ENCODE measurements at places on chromosomes 13 and 19.
A peak's percentile ranks its signal among the peaks of the same experiment; 100 is the strongest.

DNA sequence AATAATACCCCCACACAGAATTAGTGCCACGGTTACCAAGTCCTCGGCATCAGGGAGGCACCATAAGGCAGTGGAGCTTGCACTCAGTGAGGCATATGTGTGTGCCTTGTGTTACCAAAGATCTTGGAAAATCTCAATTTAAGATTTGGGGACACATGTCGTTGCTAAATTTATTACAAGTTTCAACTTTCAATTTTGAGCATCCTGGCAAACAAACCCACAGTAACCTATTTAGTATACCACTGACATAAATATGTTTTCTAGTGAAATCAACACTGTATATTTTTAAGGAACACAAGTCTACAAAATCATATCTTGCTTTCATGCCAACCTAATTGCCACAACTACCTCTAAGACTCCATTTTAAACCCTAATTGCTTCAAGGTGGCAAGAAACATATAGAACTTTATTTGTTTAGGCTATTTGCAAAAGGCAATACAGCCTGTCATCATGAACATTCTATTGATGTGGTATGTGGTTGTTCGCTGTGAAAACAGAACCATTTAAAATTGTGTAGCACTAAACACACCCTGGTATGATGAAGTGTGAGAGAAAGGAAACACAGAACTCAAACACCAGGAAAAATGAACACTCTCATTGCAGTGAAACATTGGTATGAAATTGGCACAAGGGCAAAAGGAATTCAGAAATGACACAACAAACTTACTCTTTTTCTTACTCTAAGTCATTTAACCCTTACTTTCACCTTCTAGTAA is 531.1 kb downstream of the IRS2 start:
- DNase-seq: no peak

DNA sequence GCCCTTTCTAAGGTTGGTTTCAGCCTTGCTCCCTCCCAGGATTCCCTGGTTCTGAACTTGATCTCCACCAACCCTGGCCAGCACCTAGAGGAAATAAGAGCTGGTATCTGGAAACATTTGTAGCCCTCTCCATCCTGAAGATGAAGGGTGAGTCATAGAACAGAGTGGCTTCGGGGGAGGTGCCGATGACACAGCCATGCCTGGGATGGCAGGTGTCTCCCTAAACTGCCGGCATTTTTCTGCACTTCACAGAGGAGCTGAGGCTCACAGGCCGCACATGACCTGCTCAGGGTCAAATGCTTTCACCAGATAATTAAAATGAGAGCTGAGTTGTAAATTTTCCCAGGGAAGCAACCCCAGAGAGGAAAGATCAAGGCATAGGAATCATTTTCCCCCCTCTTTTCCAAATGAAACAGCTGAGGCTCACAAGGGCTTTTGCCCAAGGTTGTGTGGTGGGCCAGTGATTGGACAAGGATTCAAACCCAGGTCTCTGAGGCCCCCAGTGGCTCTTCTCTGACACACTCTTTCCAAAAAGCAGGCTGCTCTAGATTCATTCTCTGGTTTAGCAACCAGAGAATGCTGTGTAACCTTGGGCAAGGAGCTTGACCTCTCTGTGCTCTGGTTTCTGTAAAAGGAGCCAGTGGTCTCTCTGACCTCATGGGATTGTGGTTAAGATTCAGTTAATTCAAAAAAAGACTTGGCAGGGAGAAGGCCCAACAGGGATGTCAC is 1.2 kb upstream of the SLC25A42 start:
- DNase-seq: no peak

DNA sequence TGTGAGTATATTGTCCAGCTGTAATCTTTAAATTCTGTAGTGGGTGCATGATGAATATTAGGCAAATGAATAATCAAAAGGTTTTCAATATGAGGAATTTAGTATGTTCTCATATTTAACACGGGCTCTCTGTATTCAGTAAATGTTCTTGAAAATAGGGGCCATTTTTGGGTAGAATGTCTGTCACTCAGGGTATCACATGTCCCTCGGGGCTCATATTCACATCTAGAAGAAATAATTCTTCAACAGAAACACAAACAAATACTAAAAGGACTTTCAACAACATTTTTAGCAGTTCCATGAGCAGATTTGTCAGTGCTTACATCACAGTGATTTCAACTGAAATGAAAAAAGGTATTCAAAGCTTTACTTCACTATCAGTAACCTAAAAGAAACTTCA is 1388.4 kb upstream of the MIR17HG start:
- DNase-seq: no peak

GRCh38 chr13:29713839-29714238 is 118.4 kb upstream of the SLC7A1 start:
- peak; percentile 23 for DNase-seq

DNA sequence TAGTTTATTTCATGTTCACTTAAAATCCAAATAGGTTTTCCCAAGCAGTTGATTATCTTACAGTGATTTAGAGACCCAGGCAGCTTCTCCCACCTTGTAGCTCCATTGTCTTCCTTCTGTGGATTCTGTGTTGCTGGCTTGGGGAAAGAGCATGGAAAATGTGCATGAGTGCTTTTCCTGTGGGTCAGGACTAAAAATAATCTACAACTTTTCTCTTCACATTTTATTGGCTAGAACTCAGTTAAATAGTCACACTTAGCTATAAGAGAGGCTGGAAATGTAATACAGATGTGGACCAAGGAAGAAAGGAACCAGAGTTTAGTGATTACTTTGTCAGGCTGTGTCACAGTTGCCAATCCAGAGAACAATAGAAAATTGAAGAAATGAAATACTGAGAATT is 198.8 kb downstream of the NBEA start:
- no peak for DNase-seq

GRCh38 chr19:43505941-43506340 is 1.4 kb upstream of the PHLDB3 start:
- no peak for DNase-seq

GRCh38 chr19:12664406-12665280 is 1.9 kb downstream of the MAN2B1 start:
- no peak for DNase-seq

- DNase-seq: no peak
Measured at GRCh38 chr13:71685072-71685471, 181.9 kb downstream of the DACH1 start.

DNA sequence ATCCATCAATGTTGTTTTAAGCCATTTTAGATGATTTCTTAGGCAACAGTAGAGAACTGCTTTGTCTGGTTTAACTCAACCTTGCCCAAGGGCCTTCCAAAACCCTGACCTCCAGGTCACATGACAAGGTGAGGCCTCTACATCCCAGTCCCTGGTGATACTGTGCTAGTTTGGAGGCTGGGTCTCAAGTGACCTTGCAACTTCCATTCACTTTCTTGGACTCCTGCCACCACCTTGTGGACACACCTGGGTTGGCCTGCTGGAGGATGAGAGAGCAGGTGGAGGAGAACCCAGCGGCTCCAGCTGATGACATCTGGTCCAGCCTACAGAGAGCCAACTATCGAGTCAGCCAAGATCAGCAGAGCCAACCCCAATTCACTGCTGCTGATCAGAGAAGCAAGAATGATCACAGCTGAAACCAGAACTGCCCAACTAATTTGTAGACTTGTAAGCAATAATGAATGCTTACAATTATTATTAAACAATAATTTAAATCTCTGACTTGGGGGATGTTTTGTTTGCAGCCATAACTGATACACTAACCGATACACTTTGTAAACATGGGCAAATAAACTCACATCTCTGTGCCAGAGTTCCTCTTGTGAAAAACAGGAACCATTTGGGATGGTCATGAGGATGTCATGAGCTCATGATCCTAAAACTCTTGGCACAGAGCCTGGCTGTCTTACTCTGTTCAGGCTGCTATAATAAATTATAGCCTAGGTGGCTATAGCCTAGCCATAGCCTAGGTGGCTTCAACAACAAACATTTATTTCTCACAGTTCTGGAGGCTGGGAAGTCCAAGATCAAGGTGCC is 11.5 kb downstream of the FAM187B start:
- peak; percentile 93 for DNase-seq

GRCh38 chr13:77492982-77493381 is 42.5 kb upstream of the SCEL start:
- peak; percentile 42 for DNase-seq

DNA sequence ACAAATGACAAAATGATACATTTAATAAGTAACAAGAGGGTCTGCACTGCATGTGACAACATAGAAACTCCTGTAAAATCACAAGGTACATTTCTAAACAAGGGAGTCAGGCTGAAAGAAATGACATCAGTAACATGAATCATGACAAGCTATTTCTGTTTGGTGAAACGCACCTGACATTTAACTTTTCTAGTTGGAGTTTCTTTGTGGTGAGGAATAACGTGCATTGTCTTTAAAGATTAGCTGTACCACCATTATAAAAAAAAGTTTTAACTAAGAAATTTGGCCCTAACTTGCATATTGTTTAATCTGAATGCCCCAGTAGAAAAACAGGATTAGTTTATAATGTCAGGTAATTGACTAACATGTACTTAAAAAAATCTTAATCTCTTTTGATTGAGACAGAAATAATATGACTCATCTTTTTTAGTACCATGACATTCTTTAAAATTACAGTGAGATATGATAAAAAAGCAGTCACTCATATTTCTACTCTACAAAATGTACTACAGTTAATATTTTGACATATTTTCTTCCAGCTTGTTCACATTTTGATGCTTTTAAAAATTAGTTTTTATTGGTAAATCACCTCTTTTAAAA is 418.2 kb downstream of the KLF12 start:
- DNase-seq: no peak

DNA sequence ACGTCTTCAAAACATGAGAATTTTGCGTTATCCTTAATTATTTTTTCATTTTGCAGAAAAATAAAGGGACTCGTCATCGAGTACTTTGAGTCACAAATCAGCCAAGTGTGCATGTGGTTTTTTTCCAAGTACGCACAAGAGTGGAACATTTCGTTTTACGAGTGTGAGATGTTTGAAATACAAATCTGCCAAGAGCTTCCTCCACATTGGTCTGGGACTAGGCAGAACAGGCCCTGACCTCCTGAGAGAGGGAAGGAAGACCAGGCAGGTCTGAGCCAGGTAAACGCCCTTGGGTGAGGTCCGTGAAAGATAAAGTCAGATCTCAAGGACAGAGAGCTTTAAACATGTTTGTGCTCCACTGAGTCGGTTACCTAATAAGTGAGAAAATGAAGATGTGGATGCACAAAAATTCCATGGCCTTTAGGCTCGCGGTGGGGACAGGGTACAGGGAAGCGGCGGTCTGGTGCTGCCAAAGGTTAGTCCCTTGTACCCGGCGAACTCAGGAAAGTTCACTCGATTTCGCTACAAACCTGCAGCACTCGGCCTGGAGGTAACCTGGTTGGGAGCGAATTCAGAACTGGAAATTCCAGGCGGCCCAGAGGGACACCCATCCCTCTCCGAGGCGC is 473 bp upstream of the ITM2B start:
- DNase-seq: no peak

GRCh38 chr13:40445557-40445990 is 220.9 kb downstream of the FOXO1 start:
- DNase-seq: peak; percentile 91

DNA sequence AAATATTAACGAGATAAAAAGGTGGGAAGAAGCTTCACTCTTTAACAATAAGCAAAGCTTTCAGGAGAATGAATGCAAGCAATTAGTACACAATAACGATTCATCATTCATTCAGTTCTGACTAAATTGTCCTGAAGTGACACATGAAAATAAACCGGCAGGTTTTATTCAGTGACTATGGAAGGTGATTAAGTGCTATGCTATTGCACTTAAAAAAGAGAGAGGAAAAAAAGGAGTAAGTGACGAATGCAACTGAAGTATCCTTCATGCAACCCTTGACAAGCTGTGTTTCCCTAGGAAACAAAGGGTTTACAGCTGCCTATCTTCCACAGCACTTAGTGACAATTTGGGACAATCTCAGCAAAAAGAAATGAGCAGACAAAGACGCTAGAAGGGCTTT is 1.4 kb downstream of the LIG4 start:
- no peak for DNase-seq

- DNase-seq: no peak
Measured at GRCh38 chr13:86813198-86813597, 858.0 kb upstream of the SLITRK5 start.

DNA sequence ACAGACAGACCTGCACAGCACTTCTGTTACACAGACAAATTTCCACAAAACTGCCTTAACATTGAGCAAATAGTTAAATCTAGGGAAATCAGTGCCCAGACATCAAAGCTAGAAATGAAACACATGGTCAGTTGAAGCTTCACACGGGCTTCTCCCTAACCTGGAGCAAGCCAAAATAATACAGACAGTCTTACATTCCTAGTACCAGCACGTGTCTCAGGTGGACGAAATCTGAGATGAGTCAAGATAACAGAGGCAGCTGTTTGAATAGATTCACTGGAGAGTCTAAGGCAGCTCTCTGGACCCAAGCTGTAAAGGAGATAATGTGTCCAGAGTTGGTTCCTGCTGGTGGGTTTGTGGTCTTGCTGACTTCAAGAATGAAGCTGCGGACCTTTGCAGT is 4.1 kb upstream of the ZNF699 start:
- no peak for DNase-seq

DNA sequence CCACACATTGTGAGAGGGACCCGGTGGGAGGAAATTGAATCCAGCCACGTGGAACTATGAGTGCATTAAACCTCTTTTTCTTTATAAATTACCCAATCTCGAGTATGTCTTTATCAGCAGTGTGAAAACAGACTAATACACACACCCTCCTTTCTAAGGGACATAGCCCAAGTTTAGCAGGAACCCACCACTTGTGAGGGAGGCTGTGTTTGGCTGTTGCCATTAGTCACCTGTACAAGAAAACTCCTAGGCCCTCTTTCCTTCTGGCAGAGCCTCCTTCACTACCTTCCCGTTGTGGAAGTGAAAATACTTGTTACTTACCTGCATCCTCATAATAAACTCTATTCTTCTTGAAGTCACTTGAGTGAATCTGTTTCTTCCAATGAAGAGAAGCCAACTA is 76.3 kb upstream of the FARP1 start:
- DNase-seq: no peak

GRCh38 chr13:21053231-21053630 is 8.2 kb downstream of the LATS2 start:
- no peak for DNase-seq

DNA sequence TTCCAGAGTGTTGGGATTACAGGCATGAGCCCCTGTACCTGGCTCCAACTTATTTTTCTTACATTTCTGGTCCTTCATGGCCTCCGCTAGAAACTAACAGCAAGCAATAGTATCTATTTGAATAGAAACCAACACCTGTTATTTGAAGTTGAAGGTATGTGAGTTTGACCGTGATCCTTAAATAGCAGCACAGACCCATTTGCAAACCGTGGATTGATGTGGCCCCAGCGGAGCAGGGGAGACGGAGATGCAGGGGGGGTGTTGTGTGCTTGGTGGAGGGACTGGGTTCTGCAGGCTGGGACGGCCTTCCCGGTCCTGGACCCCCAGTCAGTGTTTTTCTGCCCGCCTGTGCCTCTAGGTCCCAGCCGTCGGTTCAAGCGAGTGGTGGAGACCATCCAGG is 16.9 kb downstream of the TMEM150B start:
- DNase-seq: no peak
